ENCODE measurements at places on chromosomes 3 and 15.

DNA sequence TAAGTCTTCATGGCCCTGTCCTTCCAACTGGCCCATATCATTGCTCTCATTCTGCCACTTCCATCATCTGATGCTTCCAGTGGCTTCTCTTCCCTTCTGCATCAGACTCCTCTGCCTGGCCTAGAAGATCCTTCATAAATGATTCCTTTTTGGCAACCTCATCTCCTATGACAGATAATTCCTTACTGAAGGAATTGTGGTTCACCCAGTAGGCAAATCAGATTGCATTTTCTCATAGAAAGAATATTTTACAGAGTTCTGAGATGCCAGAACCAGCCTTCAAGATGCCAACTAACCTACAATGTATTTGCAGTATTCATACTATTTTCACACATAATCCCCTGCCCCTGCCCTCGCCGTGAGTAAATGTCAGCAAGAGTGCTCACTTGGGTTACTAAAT, 423.0 kb upstream of the TGFBR2 start:
- no peak for DNase-seq

DNA sequence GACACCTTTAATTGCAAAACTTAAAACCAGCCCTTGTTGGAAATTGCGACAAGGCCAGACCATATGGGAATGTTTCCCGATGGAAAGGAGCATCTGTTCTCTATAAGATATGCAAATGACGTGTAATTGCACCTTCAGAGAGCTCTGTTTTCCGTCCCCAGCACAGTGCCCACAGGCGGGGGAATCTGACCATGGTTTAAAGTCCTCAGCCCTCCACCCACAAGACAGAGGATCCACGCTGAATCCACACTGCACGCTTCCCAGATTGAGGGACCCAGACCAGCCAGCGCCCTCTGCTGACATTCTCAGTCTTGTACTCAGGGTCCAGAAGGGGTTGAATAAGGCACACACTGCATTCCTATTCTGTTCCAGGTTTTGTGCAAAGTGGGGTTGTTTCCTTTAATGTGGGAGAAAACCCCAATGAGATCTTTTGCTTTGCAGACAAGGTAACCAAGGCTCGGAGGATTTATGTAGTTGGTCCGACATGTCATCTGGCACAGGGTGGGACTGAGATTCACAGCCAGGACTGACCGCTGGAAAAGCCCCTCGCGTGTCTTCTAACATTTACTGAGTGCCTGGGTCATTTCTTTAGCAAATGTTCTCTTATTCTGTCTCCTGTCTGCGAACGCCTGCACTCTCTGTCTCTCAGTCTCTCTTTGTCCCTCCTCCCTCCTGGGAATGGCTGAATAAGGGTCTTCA, 36.8 kb upstream of the KLHL25 start:
- DNase-seq, result no peak

DNA sequence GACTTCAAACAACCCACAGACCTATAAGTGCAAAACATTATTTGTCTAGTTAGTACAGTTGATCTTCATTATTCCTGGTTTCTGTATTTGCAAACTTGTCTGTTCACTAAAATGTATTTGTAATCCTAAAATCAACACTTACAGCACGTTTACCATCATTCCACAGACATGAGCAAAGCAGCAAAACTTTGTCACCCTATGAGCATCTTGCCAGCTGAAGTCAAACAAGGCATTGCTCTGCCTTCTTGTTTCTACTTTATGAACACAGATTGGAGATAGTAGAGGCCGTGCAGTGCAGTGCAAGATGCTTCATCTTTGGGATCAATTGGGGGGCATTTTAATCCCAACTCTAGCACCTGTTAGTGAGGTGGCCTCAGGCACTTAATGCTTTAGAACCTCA, 202.1 kb downstream of the NLGN1 start:
- DNase-seq, result no peak

GRCh38 chr15:25652704-25653103, 210.4 kb downstream of the ATP10A start:
- DNase-seq, result no peak

DNA sequence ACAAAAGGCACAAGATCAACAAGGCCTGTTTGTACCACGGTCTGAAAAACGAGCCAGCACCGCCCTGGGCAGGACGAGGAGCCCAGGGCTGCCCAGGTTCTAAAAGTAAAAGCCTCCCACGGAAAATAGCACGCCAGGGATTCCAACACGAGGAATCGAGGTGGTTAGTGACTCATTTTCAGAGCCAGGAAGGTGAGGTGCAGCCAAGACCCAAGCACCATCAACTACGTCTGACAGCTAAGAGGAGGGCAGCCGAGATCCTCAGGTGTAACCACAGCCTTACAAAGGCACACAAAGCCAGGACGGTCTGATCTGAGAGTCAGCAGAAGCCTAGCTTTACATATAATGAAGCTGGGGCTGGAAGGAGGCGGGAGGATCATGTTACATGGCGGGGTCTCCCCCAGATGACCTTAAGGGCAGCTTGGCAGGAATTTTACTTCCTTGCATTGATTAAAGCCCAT, 52.5 kb downstream of the ATP10A start:
- DNase-seq, result no peak

All from activated CD8-positive, alpha-beta memory T cell treated with anti-CD3 and anti-CD28 coated beads for 1 hour (primary cell).